ENCODE measurements at places on chromosomes 7 and 10.
A peak's percentile ranks its signal among the peaks of the same experiment; 100 is the strongest.

DNA sequence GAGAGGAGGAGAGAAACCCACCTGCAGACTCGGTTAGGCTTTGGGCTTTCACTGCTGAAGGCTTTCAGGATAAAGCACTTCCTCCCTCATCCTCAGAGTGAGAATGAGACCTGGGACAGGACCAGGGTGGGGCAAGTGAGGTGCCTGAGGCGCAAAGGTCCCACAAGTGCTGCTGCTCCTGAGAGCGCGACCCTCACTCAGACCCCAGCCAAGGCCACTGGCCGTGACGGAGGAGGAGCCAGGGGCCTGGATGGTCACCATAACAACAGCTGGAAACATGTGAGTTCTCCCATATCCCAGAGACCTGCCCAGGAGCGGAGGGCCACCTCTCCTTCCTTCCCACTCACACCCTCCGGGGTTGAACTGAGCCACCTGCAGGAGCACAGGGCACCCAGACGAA, 46.9 kb upstream of the MKRN1 start:
- no peaks in the 10 kb centered on the region for H3K4me1 ChIP-seq
- no peak overlapping the region for H3K4me3 ChIP-seq
- no peak overlapping the region for H3K27ac ChIP-seq
- H3K27me3 ChIP-seq = no peaks in the 10 kb centered on the region
- no peak for DNase-seq
- no peaks in the 10 kb centered on the region for H3K36me3 ChIP-seq

DNA sequence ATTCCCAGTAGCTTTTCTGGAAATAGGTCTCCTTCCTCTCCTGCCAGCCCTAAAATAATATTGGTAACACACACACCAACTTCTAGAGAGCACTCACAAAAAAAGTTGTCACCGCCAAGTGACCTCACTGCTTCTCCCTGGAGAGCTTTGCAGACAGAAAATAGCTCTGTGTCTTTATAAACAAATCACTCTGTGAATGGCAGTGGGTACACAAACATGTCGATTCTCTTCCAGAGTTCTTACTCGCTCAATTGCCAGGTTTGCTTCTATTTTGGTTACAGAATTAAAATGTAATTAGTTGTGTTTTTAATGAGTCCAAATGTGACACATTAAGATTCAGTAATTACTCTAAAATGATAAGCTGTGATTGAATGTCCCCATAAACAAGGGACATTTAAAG, 649.2 kb upstream of the C7orf33 start:
- no peak overlapping the region for H3K27ac ChIP-seq
- H3K36me3 ChIP-seq = no peaks in the 10 kb centered on the region
- H3K4me1 ChIP-seq = no peaks in the 10 kb centered on the region

DNA sequence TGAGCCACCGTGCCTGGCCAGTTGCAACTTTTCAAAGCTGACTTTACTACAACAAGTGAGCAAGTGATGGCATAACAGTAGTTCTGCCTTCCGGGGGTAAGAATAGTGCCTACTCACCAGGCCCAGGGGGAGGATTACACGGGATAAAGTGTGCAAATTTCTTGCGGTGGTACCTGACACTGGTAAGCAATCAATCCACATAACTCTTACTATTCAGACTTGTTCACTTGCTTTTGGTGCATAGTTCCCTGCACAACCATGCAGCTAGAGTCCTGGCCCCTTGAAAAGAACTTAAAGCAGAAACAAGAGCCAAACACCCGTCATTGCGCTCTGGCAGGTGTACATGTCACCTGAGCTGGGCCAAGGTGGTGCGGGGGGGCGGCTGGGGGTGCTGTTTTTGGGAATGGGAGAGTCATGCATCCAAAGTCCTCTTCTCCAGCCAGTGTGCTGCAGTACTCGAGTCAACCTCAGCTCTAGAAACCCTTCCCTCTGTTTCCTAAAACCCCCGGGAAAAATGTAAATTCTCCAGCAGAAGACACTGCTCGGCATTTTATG, 5.4 kb upstream of the COBL start:
- no peaks in the 10 kb centered on the region for H3K4me1 ChIP-seq
- no peak overlapping the region for H3K4me3 ChIP-seq

DNA sequence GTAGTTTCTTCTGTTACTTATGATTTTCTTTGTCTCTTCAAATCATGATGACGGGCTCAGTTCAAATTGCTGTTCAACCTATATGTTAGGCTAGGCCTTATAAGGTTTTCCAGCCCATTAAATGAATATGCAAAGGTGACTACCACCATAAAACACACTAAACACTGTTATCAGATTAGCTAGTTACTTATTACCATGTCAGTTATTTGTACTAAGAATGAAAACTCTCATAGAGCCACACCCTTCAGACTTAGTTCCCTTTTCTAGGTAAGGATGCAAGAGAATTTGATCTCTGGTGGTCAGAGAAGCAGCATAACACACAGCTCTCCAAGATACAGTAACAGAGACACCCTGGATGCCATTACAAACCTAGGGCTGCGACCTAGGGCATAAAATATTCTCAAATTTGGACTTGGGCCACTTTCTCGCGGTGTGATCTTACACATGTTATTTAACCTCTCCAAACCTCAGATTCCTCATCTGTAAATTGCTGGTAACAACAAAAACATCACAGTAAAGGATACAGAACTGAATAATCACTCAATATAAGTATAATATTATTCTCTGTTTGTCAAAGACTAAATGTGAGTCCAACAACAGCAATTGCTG, 35.6 kb downstream of the ANKMY2 start:
- no peaks in the 10 kb centered on the region for H3K27me3 ChIP-seq
- no peak for DNase-seq
- H3K36me3 ChIP-seq = peaks cover 21% of the 10 kb centered on the region
- H3K27ac ChIP-seq = no peak overlapping the region
- H3K4me3 ChIP-seq = no peak overlapping the region

GRCh38 chr10:78524941-78525340, 491.3 kb downstream of the RPS24 start:
- no peak overlapping the region for H3K4me3 ChIP-seq
- H3K27ac ChIP-seq = no peak overlapping the region
- H3K27me3 ChIP-seq = no peaks in the 10 kb centered on the region
- H3K4me1 ChIP-seq = no peaks in the 10 kb centered on the region
- no peaks in the 10 kb centered on the region for H3K36me3 ChIP-seq

- no peaks in the 10 kb centered on the region for H3K4me1 ChIP-seq
- H3K4me3 ChIP-seq = no peak overlapping the region
These were observed 23.9 kb downstream of the HECTD2 start for GRCh38 chr10:91434041-91434440.

- peak within 1 kb of the TSS; percentile 91 for H3K4me3 ChIP-seq
- H3K36me3 ChIP-seq = peaks cover 55% of the 10 kb centered on the region
- DNase-seq = peak; percentile 97
- H3K4me1 ChIP-seq = peaks cover 24% of the 10 kb centered on the region
- H3K27ac ChIP-seq = peak within 1 kb of the TSS; percentile 100
- H3K27me3 ChIP-seq = no peaks in the 10 kb centered on the region
These were observed at the start of gene CBX3 for GRCh38 chr7:26201247-26202018. Gene CBX3 (plus strand): TSS chr7:26201745. CDS start chr7:26202999, 1,254 bp downstream.

DNA sequence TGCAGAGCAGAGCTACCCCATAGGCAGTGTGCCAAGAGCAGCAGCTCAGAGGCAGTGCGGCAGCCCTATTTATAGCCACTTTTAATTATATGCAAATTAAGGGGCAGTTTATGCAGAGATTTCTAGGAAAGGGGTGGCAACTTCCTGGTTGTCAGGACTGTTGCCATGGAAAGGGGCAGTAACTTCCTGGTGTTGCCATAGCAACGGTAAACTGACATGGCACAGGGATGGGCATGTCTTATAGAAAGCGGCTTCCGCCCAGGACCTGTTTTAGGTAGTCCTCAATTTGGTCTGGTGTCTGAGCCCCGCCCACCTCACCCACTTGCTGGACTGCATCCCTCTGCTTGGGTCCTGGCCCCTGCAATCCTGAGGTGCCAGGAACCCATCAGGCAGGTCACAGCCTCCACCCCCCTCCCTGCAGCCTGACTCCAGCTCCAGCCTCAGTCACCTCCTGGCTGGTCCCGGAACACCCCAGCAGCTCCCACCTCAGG, 115.8 kb downstream of the TMEM130 start:
- no peak overlapping the region for H3K4me3 ChIP-seq
- H3K27me3 ChIP-seq = no peaks in the 10 kb centered on the region
- DNase-seq = peak; percentile 86

- H3K27ac ChIP-seq = peak overlapping the region; percentile 70
- H3K4me3 ChIP-seq = peak overlapping the region; percentile 95
- no peaks in the 10 kb centered on the region for H3K4me1 ChIP-seq
- H3K27me3 ChIP-seq = no peaks in the 10 kb centered on the region
These were observed 667 bp upstream of the TMEM120A start for GRCh38 chr7:75995052-75995471.

DNA sequence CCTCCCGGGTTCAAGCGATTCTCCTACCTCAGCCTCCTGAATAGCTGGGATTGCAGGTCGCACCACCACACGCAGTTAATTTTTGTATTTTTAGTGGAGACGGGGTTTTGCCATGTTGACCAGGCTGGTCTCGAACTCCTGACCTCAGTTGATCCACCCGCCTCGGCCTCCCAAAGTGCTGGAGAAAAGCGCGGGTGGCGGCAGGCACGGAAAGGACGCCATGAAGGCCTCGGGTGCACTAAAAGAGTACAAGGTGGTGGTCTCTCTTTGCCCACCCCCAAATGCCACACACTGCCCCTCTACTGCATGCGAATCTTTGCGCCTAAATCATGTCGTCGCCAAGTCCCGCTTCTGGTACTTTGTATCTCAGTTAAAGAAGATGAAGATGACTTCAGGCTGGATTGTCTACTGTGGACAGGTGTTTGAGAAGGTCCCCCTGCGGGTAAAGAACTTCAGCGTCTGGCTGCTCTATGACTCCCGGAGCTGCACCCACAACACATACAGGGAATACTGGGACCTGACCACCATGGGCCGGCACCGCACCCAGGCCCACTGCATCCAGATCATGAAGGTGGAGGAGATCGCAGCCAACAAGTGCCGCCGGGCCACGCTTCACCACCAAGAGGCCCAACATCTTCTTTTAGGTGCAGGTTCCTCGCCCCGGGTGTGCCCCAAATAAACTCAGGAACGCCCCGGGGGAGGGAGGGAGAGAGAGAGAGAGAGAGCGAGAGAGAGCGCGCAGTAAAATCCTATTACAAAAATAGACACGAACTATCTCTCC, 161.7 kb downstream of the HECW1 start:
- no peaks in the 10 kb centered on the region for H3K4me1 ChIP-seq
- H3K4me3 ChIP-seq = no peak overlapping the region
- no peak for DNase-seq
- no peaks in the 10 kb centered on the region for H3K36me3 ChIP-seq
- no peaks in the 10 kb centered on the region for H3K27me3 ChIP-seq

DNA sequence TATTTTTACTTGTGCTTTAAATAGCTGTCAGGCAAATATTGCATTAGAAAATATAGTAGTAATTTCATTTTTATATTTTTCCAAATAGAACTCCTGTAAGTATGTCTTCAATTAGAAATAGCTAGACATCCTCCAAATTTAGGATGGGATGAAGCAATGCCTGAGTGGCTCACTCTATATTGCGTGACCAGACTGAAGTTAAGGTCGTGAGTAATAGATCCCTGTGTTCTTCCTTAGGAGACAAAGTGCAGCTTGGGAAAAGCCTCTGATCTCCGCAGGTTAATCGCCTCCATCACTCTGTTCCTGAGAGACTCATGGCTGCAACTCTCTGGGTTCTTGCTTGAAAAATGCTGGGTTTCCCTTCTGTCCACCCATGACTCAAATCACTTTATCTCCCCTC, 484.8 kb upstream of the ANKRD30A start:
- H3K36me3 ChIP-seq = no peaks in the 10 kb centered on the region
- peaks cover 39% of the 10 kb centered on the region for H3K4me1 ChIP-seq
- no peak overlapping the region for H3K4me3 ChIP-seq
- H3K27ac ChIP-seq = no peak overlapping the region
- no peaks in the 10 kb centered on the region for H3K27me3 ChIP-seq

DNA sequence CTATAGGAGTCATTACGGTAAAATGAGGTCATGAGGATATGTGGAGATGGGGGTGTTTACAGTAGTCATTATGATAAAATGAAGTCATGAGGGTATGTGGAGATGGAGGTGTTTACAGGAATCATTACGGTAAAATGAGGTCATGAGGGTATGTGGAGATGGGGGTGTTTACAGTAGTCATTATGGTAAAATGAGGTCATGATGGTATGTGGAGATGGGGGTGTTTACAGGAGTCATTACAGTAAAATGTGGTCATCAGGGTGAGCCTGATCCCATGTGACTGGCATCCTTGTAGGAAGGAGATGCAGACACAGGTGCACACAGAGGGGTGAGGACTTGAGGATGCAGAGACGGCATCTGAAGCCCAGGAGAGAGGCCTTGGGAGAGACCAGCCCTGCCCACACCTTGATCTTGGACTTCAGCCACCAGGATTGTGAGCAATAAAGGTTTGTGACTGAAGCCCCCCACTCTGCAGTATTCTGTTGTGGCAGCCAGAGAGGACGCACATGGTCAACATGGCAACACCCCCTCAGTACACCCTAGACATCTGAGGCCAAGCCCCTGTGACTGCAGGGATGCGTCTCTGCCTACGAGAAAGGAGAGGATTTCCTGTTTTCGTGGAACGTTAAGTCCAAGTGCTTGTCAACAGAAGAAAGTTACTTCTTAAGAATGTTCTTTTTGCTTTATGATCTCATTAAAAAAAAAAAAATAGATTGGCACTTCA, 544.4 kb downstream of the DNAJB6 start:
- H3K27ac ChIP-seq = no peak overlapping the region
- no peak for DNase-seq
- H3K27me3 ChIP-seq = no peaks in the 10 kb centered on the region

GRCh38 chr10:21808550-21808949, 195.0 kb downstream of the DNAJC1 start:
- H3K27me3 ChIP-seq = no peaks in the 10 kb centered on the region
- H3K27ac ChIP-seq = no peak overlapping the region
- H3K36me3 ChIP-seq = no peaks in the 10 kb centered on the region
- peak; percentile 7 for DNase-seq
- peaks cover 8% of the 10 kb centered on the region for H3K4me1 ChIP-seq

DNA sequence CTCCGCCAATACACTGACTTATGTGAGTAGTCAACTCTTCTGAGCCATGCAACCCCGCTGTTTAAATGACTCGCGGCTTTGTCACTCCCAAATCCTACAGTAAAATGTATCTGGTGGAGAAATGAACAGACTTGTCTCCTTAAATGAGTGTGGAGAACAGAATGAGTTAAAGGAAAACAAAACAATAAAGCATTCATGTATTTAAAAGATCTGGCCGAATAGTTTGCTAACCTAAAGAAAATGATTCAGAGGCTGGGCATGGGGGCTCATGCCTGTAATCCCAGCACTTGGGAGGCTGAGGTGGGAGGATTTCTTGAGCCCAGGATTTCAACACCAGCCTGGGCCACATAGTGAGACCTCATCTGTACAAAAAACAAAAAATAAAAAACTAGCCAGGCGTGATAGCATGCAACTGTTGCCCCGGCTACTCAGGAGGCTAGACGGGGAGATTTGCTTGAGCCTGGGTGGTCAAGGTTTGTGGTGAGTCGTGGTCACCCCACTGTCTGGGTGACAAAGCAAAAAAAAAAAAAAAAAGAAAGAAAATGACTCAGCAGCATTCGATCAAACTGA, 86.5 kb upstream of the PFKP start:
- DNase-seq = peak; percentile 38
- no peaks in the 10 kb centered on the region for H3K4me1 ChIP-seq
- no peak overlapping the region for H3K4me3 ChIP-seq
- H3K27ac ChIP-seq = no peak overlapping the region
- H3K36me3 ChIP-seq = no peaks in the 10 kb centered on the region
- peaks cover 2% of the 10 kb centered on the region for H3K27me3 ChIP-seq

- peaks cover 89% of the 10 kb centered on the region for H3K36me3 ChIP-seq
- DNase-seq = no peak
- H3K4me3 ChIP-seq = no peak overlapping the region
- no peaks in the 10 kb centered on the region for H3K4me1 ChIP-seq
These were observed 21.4 kb downstream of the CCAR1 start for GRCh38 chr10:68742397-68742796.

- H3K4me1 ChIP-seq = peaks cover 32% of the 10 kb centered on the region
- peak; percentile 98 for DNase-seq
- no peak overlapping the region for H3K4me3 ChIP-seq
- H3K36me3 ChIP-seq = no peaks in the 10 kb centered on the region
These were observed 49.5 kb downstream of the NEURL1 start for GRCh38 chr10:103542764-103543616.

Measured in A673 (cell line).